ENCODE measurements at places on chromosomes 5 and 9.

- no peak for DNase-seq
Measured at GRCh38 chr9:38443597-38443996, 19.3 kb upstream of the IGFBPL1 start.

DNA sequence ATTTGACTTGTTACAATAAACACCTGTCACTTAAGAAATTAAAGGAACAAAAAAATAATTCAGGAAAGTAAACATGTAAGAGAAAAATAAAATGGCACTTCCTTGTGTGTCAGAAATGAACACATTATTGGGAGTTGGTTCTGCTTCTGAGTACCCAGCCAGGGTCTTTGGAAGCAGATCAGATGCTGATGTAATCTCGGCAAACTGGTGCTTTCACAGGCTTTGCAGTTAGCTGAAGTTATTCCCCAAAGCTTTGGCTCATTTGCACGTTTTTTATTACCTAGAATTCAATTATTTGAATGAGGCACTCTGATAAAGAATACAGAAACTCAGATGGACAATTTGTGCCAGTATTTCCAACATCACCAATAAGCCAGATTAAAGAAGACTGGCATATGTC lies 10.9 kb downstream of the CDH18 start:
- DNase-seq, result no peak

DNA sequence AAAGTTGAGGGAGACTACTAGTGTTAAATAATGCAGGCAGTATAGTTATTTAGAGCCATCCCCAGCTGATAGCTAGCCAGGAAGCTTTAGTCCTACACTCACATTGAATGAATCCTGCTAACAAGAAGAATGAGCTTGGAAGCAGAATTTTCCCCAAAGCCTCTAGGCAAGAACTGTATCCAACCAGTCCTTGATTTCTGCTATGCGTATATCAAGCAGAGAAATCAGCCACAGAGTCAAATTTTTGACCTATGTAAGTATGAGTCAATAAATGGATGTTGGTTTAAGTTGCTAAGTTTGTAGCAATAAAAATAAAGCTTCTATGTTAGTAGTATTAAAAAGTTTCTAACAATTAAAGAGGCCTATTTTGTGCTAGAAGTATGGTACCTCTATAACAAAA lies 672.1 kb upstream of the CHD1 start:
- DNase-seq, result no peak

- DNase-seq, result no peak
Measured at GRCh38 chr5:119074419-119074818, 3.5 kb downstream of the DMXL1 start.

GRCh38 chr9:101115102-101115501 lies 86.6 kb downstream of the PLPPR1 start:
- DNase-seq, result no peak

- no peak for DNase-seq
Measured at GRCh38 chr5:132080595-132080994, 7.0 kb downstream of the CSF2 start.

DNA sequence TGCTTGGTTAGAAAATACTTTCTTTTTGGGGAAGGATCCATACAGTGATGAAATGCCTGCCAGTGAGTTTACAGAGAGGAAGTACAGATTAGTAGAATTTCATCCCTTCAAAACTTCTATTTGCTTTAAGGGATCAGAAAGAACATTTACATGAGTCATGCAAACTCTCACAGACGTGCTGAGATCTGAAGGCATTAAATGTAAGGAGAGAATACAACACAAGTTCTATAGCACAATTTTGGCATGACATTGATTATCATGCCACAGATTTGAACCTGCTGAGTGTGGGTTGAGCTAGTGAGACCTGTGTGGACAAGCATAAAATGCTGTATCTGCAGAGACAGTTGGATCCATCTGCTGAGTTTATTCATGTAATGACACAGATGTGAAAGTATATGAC lies 613.6 kb upstream of the SEMA6A start:
- DNase-seq, result no peak

DNA sequence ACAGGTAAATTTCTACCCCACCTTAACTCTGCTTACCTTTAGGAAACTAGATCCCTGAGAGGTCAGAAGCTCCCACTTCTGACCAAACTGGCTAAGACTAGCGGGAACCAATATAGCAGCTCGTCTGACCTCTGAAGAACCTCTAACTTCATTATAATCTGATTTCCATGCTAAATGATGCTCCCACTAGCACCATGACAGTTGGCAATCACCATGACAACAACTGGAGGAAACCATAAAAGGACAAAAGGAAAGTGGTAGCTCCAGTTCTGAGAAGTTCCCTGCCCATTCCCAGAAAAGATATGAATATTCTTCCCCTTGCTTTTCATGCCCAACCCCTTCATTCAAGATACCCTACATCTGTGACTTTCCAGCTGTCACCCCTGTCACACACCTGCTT lies 483.3 kb downstream of the CTNND2 start:
- DNase-seq, result no peak

GRCh38 chr9:95143591-95144561 lies 173.6 kb downstream of the FANCC start:
- no peak for DNase-seq

DNA sequence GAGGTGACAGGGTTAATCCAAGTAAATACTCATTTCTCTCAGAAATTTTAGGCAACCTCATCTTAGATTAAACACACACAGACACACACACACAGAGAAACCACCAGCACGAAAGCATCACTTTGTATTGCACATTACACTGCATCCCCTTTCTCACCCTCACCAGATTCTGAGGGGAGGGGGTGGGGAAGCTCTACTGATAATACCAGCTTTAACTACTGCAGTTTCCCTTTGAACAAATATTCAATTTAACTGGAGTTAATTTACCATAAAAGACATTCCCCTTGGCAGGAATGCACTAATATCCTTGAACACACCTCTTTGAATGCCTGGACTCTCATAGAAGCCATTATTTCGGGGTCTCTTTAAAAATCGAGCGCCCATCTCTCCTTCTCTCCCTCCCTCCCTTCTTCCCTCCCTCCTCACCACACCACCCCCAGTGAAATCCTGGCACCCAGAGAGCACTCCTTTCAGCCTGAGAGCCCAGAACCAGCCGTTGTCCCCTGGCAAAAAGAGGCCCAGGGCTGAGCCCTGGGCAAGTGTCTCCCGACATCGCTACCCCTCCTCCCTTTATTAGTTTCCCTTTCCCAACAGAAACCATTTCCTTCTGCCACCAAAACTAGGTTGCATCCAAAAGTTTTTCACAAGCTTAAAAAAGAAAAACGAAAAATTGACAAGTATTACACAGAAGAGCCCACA lies 2.8 kb upstream of the NFIB start:
- DNase-seq, result no peak

DNA sequence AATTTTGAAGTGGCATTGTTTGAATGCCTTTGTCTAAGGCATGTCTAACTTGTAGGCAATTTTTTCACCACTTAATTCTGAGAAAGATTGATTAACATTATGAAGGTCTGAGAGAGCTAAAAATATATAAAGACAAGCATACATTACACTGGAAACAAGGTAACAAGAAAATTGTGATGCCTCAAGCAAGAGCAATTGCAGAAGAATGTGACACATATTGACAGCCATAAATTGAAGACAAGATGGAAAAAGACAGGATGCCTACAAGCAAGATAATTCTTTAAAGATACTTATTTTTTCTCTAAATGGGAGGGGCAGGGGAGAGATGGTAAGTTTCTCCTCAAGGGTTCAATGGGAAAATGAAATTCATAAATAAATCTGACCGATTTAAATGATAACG lies 103.1 kb upstream of the CYLC2 start:
- no peak for DNase-seq

GRCh38 chr9:76405868-76406267 lies 11.6 kb upstream of the RFK start:
- DNase-seq, result no peak

DNA sequence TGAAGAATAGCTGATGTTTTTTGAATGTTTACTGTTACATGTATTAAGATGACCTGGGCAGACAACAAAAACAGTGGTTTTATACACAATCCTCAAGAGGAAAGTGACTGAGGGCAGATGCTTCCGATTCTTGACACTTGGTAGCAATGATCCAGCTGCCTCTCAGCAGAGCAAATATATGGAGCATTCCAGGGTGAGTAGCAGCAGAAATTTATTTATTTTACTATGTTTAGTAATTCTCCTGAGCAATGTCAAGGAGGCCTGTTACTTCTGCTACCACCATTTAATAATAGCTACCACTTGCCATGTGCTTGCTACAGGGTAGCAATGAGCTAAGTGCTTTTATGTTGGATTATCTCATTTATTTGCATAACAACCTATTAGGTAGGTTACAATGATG lies 69.1 kb upstream of the NR3C1 start:
- no peak for DNase-seq

GRCh38 chr5:23332650-23333251 lies 174.7 kb upstream of the PRDM9 start:
- no peak for DNase-seq

- DNase-seq, result no peak
Measured at GRCh38 chr5:27494887-27495286, 456.5 kb upstream of the CDH9 start.

DNA sequence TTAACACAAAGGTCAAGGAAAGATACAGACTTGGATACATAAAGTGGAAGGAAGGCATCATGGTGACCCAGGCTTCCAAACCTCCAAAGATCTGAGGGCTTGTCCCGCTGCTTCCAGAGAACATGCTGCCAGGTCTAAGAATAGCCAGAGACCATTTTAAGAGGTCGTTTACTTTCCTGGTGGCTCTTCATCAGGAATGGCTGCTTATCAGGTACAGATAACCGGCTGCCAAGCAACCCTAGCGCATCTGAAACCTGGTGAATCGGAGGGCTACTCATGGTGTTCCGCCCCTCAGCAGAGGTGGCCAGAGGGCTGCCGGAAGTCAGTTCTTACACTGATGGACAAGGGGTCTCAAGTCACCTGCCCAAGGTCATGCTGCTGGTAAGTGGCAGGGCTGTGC lies 251.3 kb upstream of the DAP start:
- DNase-seq, result no peak

GRCh38 chr5:102782217-102782872 lies 27.2 kb downstream of the PAM start:
- no peak for DNase-seq

DNA sequence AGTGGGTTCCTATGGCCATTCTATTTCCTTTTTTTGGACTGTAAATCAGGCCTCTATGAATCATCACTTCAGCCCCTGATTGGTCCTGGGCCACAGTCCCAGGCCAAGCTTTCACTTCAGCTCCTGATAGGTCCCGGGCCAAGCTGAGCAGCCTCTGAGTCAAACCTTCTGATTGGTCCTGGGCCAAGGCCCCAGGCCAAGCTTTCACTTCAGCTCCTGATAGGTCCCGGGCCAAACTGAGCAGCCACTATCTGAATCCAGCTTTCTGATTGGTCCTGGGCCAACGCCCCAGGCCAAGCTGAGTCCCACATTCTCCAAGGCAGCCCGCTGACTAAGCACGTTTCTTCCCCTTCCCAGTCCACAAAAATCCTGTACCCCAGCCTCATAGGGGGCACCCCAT lies 1972.9 kb upstream of the ACO1 start:
- no peak for DNase-seq

DNA sequence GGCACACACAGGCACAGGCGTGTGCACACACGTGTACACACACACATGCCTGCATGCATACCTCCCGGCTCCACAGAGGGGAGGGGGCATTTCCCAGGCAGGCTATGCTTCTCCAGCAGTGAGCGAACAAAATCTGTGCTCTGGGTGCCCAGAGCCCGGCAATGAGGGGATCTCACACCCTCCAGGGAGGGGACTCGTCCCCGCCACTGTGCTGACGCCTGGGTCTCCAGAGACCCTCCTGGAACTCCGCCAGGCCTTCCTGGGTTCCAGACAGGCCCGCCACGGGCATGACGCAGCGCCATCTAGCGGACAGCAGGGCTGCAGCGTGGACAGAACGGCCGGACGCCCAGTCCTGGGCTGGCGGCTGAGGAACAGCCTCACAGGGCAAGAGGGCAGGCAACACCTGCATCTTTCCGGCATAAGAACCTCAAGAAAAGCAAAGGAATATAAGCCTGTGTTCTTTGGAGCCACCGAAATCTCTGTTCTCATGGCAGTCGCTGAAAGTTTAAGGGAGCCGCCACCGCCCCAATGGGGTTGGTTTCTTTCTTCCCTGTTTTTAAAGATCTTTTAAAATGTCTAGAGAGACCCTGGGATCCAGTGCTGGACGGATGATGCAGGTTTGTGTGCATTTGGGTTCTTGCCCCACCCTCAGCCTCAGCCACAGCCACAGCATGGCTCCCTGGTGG lies 135.6 kb upstream of the PPP1R26 start:
- DNase-seq, result no peak

DNA sequence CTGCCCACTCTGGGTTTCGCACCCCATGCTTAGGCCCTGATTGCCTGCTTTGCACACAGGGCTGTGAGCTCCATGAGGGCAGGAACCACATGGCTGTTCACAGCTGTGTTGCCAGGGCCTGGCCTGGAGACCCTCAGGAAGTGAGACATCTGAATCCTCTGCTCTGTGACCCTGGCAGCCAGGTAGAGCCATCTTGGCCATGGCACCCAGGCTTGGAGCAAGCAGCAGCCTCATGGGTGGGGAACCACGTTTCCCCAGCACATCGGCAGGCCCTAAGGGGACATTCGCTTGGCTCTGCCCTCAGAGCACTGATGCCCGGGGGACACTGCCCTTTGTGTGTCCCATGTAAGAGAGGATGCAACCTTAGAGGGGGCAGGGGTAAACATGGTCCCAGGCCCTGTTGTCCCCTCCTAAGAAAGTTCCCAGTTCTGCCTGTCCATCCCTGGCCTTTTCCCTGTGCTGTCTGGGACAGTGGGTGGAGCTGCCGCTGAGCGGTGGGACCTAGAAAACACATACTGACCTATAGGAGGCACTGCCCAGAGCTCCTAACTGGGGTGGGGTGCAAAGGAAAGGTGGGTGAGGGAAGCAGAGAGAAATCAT lies 144.1 kb upstream of the IER5L start:
- no peak for DNase-seq

DNA sequence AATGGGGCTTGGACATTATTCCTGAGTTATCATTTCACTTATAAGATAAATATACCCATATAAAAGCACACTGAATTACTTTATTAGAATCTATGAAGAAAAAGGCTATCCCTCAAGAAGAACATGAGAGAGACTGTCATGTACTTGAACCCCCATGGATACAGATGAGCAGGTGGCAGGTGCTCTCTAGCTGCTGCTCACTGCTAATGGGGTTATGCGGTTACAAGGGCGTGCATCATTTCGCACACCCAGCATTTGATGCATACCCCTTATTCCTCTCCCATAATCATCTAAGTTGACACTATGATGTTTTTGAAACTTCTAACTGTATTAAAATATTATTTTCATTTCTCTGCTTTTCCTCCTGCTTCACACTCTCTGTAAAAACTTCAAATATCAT lies 16.4 kb downstream of the ITK start:
- DNase-seq, result no peak

DNA sequence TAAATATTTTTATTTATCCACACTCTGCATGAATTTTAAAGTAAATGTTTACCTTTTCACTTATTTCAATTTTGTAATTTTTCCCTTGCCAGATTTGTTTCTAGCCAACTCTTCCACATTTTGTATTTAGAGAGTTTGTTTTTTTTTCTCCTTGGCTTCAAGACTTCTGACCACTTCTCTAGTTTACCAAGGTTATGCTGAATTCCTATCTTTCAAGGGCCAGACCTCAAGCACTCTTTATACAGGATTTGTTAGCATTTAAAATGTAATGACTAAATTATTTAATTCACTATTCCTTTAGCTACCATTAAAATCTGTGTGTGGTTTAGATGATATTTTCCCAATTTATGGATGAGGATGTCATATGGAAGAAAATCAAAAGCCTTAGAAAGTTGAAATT lies 42.5 kb downstream of the MEF2C start:
- DNase-seq, result no peak

All from activated CD8-positive, alpha-beta memory T cell treated with anti-CD3 and anti-CD28 coated beads for 1 hour (primary cell).